ENCODE measurements at places on chromosomes 2 and 18. TPM values are rescaled to one million over a fixed set of nuclear protein-coding genes. Genes with fewer than 3 reads are reported as not detected.

NXPH2 gene
- total RNA-seq, result not detected

MALT1 gene
- 37.8 TPM for total RNA-seq

SCN7A gene
- total RNA-seq, result under 0.01 TPM

HDHD2 gene
- 16.0 TPM for total RNA-seq

TRIM43B gene
- total RNA-seq, result not detected

RIT2 gene
- not detected for total RNA-seq

MSH6 gene
- 53.4 TPM for total RNA-seq

FSIP2 gene
- 0.22 TPM for total RNA-seq

CSRNP3 gene
- under 0.01 TPM for total RNA-seq

GALR1 gene
- not detected for total RNA-seq
